ENCODE measurements at places on chromosomes 12 and 14.

- DNase-seq, result no peak
These were observed 75.2 kb upstream of the TBX5 start for GRCh38 chr12:114481200-114481535.

DNA sequence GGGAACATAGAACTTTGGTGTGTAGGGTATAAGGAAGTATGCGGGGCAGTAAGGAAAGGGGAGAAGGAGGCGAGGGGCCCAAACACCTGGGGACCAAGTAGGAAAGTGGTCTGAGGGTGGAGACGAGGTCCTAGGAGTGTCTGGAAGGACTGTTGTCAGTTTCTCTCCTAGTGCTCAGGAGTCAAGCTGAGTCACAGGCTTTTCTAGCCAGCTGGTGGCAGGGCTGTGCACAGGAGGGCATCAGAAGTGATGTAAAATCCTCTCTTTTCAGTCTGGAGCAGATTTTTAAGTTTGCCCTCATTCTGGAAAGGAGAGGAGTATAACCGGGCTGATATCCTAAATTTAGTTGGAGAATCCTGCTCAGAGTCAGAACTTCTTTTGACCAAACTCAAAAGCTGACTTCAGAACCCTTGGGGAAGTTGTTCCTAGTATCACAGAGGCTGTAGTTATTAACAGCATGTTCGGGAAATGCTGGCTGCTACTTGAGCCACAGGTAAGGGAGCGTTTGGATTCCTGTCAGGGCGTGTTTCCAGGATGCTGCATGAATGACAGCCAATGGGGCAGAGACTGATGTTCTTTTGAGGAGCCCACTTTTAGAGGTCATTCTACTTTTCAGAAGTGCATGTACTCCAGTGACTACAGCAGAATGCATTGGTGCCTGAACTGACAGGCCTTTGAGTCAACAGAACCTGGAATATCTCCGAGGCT lies 19.3 kb downstream of the ZNF664 start:
- DNase-seq, result no peak

DNA sequence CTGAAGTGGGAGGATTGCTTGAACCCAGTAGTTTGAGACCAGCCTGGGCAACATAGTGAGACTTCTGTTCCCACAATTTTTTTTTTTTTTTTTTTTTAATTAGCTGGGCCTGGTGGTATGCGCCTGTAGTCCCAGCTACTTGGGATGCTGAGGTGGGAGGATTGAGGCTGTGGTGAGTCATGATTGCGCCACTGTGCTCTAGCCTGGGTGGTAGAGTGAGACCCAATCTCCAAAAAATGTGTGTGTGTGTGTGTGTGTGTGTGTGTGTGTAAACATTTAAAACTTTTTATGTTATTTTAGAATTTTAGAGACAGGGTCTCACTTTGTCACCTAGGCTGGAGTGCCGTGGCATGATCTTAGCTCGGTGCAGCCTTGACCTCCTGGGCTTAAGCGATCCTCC lies 6.8 kb downstream of the PPP1R36 start:
- no peak for DNase-seq

- DNase-seq, result no peak
These were observed 285.3 kb downstream of the PDZRN4 start for GRCh38 chr12:41473441-41473840.

DNA sequence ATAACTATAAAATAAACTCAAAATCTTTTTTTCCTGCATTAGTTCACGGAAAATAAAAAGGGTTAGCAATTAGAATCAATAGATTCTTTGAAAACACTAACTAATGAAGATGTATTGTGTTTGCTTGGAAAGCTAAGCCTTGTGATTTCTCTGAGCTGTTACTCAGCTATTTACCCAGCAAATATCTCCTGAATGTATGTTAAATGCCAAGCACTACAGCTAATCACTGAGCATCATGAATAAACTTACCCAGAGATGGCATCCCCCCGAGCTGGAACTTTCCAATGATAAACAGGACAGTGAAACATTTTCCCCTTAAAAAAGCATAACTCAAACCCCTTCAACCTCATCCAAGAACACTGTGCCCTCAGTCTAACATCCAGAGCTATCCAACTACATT lies 71.2 kb downstream of the SLC2A13 start:
- no peak for DNase-seq

GRCh38 chr14:99323603-99324185 lies 51.7 kb upstream of the BCL11B start:
- no peak for DNase-seq

DNA sequence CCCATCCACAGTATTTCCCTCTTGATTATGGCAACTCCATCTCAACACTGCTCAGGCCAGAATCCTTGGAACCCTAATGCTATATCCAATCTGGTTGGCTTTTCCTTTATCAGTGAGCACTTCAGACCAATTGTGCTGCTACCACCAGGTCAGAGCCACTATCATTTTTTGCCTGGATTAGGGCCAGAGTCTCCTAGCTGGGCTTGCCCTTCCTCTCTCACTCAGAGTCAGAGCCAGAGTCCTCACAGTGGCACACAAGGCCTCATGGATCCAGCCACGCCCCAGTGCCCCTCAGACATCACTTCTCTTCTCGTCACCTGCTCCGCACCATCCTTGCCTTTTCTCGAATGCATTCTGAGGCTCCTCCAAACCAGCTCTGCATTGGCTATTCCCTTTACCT lies 211.1 kb downstream of the ANO6 start:
- no peak for DNase-seq

- DNase-seq, result peak; percentile 93
These were observed at the start of gene SYT1 for GRCh38 chr12:78864403-78864869. Gene SYT1 (plus strand): TSS chr12:78864774.

All from brain microvascular endothelial cell (primary cell).